ENCODE measurements at places on chromosomes 4 and X.

- DNase-seq: no peak
Measured at GRCh38 chrX:12447448-12448064, 309.3 kb downstream of the FRMPD4 start.

DNA sequence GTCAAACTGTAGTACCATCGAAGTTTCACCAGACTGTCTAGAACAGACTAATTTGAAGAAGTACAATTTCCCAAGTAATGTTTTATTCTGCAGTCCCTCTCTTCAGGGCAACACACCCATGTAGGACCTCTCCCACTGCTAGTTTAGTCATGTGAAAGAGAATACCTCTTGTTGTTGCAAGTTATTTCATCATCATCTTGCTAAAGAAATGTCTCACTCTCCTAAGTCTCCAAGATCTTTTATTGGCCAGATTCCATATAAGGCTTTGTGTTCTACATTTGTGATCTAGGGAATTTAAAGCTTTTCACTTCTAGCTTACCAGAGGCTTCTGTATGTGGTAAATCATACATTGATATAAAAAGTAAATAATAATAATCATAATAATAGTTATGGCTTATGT, 745.3 kb upstream of the MAGEB2 start:
- DNase-seq: no peak

- no peak for DNase-seq
Measured at GRCh38 chr4:85681221-85681657, 206.3 kb downstream of the ARHGAP24 start.

- DNase-seq: no peak
Measured at GRCh38 chr4:87093443-87094123, 126.8 kb downstream of the KLHL8 start.

- no peak for DNase-seq
Measured at GRCh38 chr4:115489279-115489678, 375.9 kb upstream of the NDST4 start.

DNA sequence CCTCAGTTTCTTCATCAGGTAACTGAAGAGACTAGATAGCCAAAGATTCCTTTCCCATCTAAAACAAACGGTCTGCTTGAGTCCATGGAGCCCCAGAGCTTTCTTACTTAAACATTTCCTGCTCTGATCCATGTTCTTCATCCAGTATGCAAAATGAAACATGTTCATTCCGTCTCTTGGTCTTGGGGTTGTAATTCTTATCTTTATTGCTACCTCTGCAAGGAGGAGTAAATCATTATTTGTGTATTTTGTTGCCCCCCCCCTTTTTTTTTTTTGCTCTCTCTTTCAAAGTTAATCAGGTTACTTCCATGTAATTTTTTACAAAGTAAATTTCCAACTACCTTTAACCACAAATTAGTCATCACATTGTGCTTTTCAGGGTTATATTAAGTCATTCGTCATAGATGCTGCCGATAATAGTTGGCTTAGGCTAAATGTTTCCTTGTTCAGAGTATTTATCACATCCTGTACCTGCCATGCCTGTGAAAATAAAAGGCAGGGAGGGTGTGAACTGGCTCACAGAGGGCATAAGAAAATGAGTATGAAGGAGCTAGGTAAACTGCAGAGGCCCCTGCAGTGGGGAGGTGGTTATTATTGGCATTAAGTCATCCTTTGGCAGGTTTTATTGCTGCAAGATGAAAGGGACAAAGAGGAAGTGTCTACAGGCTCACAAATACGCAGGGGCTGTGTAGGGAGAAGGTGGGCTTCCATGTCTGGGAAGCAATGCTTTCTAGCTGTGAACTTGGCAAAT, 76.7 kb upstream of the HS3ST1 start:
- DNase-seq: no peak

GRCh38 chrX:13689741-13690211, 848 bp downstream of the RAB9A start:
- DNase-seq: no peak

GRCh38 chrX:56728321-56728720, 722 bp upstream of the NBDY start:
- DNase-seq: no peak

DNA sequence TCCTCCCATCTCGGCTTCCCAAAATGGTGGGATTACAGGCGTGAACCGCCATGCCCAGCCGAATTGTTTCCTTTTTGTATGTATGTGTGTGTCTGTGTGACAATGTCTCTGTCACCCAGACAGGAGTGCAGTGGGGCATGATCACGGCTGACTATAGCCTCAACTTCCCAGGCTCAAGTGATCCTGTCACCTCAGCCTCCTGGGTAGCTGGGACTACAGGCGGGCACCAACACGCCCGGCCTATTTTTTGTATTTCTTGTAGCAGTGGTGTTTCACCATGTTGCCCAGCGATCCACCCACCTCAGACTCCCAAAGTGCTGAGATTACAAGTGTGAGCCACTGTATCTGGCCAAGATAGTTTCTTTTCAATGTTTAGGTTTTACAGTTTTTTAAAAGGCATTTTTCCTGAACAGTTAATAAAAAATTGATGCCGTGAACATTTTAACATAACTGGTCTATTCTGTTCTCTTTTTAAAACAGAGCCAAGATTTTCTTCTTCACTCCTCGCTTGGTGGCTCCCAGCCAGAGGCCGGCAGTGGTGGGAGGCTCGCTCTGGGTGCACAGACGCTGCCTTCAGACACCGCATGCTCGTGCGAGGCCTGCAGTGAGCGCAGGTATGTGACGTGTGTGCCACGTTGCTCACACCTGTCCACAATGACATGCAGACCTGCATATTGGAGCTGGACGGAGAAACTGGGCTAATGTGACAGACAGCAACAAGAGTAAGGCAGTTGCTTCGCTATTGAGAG, 88.5 kb downstream of the FAM193A start:
- peak; percentile 55 for DNase-seq

GRCh38 chr4:150562751-150563150, 19.2 kb upstream of the MAB21L2 start:
- no peak for DNase-seq

DNA sequence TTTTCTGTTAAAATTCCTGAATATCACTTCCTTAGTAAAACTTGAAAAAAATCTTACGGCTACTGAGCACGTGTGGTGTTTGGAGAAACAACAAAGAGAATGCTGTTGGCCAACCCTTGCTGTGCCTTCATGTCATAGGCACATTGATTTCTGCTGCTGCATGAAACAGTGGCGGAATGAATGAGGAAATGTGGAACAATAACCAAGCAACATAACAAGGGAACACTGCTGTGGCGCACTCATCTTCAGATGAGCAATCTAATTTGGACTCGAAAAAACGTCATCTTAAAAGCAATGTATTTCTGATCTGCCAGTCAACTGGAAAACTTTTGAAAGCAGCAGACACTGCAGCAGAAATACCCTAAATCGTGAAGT, 51.4 kb downstream of the PROM1 start:
- DNase-seq: no peak

GRCh38 chrX:17462881-17463280, 87.9 kb downstream of the NHS start:
- no peak for DNase-seq

DNA sequence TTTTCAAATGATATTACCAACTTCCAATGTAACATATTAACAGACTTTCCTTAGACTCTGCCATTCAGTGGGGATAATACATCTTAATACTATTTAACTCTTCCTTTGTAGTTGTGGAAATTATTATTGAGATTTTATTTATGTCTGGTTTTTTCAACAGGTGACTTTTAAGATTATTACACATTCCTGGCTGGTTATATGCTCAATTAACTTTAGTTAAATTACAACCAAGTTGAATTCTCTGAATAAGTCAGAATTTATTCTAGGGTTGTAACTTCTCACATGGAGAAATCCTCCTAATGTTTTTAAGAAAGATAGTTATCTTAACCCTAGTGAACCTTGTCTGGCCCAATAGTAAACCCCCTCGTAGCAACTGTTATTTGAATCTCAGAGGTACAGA, 107.3 kb downstream of the SLC10A6 start:
- no peak for DNase-seq

DNA sequence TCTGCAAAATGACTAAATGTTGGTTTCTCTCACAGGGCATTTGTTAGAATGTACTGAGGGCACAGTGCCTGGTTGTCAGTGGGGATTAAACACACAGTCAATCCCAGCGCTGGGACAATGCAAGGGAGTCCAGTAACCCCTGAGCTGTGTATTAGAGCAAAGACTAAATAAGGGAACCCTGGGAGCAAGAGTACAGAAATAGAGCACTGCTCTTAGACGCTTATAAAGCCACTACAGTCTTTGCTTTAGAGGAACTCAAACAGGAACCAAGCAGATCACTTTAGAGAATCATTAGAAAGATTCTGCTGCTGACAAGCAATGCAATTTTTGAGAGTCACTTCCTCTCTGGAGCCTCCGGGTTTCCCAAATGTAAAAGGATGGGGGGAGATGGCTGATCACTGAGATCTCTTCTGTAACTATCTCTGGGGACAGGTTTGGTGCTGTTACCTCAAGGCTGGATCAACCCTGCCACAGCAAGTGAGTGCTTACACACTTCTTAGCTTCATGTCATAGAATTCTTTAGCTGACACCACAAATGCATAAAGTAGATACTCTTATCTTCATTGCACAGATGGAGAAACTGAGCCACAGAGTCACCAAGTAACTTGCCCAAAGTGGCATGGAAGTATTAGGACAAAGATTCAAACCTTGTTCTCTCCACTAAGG, 137.8 kb upstream of the CPEB2 start:
- no peak for DNase-seq

Measured in Right ventricle myocardium superior (tissue), 1 donor.